Fibroblast of skin of right biceps (primary cell): ENCODE measurements at places on chromosomes 2 and 18.

GRCh38 chr2:110143982-110144381 lies 28.4 kb upstream of the MALL start:
- no peak for DNase-seq

DNA sequence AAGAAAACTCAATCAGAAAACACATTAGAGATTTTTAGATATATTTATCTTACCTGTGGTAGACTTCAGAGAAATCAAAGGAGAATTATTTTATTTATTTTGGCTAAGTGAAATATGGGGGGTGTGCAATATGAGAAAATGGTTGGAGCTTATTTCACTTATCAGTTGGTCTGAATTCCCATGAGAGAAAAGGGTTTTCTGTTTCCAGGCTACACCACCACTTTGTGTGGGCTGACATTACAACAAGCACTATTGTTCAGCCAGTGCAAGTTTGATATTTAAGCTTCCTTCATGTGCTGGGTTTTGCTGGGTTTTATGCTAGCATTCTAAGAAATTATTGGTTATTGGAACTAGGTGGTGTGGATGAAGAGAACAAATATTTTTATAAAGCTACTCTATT lies 33.5 kb downstream of the RMND5A start:
- DNase-seq: no peak

- peak; percentile 67 for DNase-seq
Measured at GRCh38 chr18:61322265-61322873, 10.9 kb upstream of the CDH20 start.

GRCh38 chr2:98084869-98085238 lies 2.1 kb upstream of the VWA3B start:
- DNase-seq: no peak

DNA sequence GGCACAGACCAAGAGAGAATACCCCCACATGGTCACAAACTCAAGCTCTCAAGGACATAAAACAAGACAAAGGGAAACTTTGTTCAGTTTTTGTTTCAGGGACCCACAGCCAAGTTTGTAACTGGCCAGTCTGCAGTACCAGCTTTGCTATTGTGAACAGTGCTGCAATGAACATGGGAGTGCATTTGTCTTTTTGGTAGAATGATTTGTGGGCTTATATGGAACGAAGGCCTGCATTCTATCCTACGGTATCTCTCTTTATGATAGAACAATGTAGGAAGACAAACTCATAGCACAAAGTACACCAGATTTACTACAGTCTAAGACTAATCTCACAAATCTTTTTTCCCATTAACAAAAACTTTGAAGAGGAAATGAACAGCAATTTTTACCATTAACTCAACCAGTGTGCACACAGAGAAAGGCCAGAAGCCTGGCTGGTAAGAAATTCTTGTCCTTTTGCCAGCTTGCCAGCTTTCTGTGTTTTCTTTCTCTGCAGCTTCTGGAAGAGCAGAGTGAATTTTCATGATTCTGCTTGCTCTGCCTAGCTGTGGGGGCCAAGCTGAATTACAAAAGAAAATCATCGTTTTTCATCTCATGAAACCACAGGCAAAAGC lies 37.1 kb upstream of the FEZ2 start:
- peak; percentile 26 for DNase-seq

DNA sequence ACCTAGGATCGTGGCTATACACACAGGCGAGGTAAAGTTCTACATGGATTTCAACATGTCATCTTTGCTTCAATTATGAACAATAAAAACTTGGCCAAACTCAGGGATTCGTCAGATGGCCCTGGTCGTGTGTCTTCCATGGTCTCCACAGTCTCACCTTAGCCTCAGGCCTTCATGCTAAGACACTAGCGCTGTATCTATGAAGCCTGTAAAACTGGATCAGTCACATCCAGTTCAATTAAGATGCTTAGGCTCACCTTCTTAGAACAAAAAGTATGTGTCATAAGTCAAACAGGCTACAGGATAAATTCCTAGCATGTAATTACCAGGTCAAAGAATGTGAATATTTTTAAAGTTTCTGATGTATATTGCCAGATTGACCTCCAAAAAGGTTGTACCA lies 113.7 kb upstream of the NRP2 start:
- DNase-seq: no peak

- peak; percentile 48 for DNase-seq
Measured at GRCh38 chr2:223081789-223082188, 29.8 kb downstream of the KCNE4 start.

- no peak for DNase-seq
Measured at GRCh38 chr2:33660416-33661123, 61.5 kb upstream of the FAM98A start.

DNA sequence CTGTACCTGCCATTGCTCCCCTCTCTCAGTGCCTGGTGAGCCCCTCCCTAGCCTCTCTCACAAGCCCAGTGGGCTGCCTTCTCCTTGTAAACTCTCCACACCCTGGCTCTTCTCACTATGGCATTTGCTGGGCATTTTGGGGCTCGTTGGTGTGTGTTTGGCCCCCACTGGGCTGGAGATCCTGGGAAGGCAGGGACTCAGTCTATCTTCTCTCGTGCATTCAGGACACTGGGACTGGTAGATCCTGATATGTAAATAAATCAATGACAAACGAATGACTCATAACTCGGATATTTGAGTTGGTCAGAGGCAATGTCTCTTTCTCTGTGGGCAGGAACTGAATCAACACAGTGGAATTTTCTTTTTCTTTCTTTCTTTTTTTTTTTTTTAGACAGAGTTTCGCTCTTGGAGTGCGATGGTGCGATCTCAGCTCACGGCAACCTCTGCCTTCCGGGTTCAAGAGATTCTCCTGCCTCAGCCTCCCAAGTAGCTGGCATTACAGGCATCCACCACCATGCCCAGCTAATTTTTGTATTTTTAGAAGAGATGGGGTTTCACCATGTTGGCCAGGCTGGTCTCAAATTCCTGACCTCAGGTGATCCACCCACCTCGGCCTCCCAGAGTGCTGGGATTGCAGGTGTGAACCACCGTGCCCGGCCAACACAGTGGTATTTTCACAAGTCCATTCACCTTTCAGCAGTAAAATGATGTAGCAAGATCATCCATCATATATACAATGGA lies 144.6 kb upstream of the SPRED2 start:
- DNase-seq: peak; percentile 97

- DNase-seq: no peak
Measured at GRCh38 chr2:212592695-212593094, 54.1 kb upstream of the ERBB4 start.

DNA sequence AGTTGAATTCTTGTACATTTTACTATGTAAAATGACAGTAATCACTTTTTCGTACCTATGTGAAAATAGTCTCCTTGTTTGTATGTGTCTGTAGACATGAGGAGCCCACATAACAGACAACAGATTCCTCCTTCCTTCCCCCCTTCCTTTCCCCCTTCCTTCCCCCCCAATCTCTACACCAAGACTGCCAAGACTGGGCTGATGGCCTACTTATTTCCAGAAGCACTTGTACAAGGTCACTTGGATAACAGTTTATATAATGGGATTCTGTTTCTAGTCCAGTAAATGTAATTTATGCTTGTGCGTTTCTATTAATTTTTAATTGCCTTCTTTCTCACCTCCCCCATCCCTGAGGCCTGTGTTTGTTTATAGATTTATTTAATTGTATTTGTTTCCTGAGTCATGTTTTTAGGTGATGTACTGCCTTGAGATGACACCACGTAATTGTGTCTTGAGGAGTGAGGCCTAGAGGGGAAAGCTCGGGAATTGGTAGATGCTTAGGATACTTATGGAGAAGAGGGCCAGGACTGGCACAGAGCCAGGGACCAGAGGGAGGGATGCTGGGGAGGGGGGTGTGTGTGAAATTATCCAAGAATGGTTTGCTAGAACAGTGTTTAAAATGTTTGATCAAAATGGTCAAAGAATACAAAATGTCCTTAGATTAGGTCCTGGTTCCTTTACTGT lies 12.3 kb downstream of the B3GNT2 start:
- DNase-seq: no peak

DNA sequence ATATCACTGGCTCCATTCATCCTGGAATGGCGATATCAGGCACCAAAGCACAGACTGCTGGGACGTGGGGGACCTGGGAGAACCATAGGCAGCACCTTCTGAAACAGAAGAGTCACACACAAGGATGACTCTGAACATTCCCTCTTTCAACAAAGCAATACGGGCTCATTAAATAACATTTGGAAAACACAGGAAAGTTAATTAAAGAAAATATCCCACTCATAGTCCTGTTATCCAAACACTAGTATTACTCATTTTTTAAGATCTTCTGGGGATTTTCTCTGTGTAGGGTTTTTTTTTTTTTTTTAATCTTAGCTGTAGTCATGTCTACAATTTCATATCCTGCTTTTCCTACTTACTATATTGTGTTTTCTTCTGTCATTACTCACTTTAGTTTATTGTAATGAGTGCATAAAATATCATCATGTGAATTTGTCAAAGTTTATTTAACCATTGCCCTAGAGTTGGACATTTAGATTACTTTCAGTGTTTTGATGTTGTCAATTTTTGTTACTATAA lies 70.0 kb upstream of the SP3 start:
- DNase-seq: peak; percentile 52

DNA sequence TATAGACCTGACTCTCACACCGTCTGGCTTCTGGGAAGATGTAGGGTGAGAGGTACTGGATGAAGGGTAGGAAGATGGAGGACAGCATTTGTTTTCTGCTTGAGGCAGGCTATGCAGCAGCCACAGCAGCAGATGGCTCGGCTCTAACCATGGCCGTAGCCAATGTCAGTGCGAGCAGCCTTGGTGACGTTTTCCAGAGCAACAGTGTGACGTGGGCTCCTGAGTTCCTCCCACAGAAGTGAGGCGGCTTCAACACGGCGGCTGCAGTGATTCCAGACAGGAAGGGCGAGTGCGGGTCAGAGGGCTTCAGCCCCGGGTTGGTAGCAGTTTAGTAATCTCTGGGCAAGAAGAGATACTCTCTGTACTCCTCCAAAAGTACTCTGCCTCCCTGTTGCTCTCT lies 133.0 kb upstream of the MYT1L start:
- no peak for DNase-seq

DNA sequence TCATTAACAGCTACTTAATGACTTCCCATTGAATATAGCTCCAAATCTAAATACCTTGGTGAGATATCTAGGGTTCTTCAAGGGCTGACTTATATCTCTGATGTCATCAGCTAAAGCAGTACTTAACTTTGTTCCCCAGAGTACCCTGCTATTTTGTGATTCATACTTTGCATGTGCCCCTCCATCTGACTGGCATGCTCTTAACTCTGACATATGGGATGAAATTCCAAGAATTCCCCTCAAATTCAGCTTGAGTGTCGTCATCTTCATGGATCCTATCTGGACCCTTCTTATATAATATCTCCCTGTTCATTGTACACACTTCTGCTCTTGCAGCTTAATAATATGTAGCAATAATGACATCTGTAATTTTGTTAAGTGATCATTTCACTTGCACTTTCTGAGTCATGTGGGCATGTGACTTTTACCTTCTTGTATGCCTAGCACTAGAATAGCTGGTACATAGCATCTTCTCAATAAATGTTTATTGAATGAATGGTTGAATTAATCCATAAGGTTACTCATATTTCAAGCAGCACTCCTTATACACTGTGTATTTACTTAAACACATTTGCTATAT lies 172.9 kb downstream of the WDR7 start:
- DNase-seq: peak; percentile 54

DNA sequence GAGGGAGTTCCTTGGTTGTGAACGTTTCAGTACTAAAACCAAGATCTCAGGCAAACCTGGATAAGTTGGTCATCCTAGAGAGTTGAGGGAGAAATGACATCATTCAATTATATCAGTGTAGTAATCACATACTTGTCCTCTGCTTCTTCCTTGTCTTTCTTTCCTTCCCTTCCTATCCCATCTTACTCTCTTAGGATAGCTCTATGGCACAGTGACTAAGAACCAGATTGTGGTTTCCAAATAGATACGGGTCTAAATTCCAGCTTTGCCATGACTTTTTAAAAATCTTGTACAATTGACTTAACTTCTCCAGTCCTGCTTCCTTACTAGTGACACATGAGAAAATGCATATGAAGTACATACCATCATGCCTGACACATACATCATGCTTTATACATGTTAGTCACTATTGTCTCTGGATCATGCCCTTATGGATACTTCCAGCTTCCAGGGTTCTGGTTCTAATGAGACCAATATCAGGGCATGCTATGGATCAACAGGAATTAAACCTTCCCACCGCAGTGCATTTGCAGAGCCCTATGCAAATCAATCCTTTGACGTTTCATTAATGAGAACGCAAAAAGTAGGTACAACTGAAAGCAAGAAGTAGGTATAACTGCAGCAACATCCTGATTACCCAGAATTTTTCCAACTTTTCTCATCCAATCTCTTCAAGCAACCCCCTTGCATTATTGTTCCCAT lies 168.0 kb upstream of the KLF7 start:
- DNase-seq: peak; percentile 83

DNA sequence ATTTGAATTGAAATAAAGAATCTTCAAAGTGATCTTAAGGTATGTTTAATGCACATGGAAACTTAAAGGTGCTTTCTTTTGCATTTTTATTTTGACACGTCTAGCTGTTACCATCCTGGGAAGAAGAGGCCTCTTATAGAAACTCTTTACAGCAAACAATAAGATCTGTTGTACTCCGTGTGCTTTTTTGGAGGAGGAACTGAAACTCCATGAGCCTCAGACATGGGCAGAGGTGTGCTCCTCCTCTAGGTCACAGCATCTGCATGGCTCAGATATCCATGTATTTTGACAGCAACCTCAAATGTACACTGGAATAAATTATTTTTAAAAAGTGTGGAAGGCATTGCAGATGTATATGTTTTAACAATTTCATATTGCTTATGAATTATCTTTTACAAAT lies 783.3 kb upstream of the SALL3 start:
- DNase-seq: no peak

- DNase-seq: no peak
Measured at GRCh38 chr2:8098476-8099266, 583.2 kb upstream of the ID2 start.

DNA sequence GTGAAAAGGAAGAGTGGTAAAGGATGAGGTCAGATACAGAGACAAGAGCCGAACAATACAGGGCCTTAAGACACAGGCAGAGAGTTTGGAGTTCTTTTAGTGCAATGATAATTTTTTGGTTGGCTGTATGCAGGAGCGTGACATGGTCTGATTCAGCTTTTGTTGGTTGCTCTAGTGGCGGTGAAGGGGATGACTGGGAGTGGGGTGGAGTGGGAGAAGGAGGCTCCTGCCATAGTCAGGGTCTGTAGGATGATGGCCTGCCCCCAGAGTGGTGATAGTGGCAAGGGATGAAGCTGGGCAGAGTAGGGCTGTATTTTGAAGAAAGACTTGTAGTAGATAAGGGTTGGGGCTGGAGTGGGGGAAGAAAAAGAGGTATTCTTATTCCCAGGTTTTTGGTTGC lies 306.6 kb upstream of the VWC2L start:
- no peak for DNase-seq
